MV-4-11 (cell line): ENCODE measurements at places on chromosomes 3 and 15.

DNA sequence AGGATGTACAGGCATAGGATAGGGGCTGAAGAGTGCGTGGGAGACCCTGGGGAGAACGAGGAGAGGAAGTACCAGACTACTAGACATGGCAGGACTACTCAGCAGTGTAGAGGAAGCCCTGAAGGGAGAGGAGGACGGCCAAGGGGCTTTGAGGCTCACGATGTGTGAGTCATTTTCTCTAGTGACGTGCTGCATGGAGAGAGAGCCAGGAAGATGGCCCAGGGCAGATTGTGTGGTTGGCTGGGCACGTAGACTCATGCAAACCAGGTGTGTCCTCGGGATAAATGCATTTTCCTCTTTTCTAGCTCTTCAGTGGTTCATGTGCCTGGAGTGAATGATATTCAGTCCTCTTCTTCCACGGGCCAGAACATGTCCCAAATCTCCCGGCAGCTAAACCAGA is 115.0 kb upstream of the ABHD17C start:
- peak; percentile 59 for DNase-seq

DNA sequence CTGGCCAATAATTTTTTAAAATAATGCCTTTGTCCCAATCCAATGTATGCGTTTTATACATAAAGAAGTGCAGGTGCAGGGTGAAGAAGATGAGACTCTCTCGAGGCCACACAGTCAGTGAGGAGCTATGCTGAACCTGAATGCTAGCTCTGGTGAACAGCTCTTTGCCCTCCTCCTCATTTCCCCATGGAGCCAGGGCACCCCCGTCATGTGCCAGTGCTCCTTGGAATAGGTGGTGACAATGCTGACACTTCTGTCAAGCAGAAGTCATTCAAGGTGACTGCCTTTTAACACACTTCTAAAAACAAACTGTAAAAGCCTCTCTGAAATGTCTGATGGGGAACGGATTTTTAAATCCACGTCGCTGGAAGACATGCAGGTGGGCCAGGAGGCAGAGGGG is 162.4 kb upstream of the WNT5A start:
- DNase-seq, result no peak

- no peak for DNase-seq
These were observed 191.4 kb downstream of the STT3B start for GRCh38 chr3:31724116-31724515.

- no peak for DNase-seq
These were observed 95.7 kb downstream of the NEDD4 start for GRCh38 chr15:55897560-55898336.

DNA sequence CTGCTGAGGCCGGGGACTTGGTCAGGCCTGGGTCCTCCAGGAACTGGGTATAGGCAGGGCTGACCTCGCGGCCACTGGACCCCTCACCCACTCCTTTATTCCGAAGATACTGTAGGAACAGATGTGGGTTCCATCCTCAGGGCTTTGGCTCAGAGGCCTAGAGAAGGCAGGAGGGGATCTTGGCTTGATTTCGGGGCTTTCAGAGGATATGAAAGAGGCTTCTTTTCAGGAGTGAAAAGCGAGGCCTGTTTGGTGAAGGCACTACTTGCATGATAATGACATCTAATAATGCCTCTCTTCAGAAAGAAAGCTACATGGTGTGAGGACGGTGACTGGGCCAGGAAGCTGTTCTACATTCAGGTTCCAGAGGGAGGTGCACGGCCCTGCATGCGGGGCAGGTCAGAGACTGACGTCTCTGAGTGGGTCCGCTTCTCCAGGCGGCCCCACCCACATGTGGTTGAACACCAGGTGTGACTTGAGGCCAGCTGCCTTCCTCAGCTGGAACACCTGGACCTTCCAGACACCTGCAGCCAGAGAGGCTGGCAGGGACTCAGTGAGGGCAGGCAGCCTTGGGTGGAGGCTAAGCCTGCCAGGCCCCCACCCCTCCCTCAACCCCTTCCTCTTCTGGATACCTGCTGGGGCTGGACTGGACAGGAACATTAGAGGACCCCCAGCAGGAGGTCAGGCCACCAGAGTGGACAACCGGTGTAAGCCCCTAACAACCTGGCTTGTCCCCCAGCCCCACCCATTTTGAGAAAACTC is 31.1 kb upstream of the HHATL start:
- DNase-seq, result no peak

DNA sequence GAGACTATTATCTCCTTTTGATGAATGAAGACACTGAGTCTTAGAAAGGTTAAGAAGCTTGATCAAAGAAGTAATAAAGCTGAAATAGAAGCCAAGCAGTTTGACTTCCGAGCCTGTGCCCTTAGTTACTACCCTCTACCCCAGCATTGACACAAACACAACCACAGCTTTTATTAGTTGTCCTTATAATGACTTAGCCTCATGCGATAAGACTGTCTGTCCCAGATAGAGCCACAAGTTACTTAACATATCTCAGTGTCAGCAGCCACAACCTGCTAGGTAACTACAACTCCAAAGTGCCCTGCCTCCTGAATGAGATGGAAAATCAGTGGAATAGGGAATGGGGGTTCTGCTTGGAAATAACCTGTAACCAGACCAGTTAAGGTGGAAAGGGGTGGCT is 781.6 kb upstream of the CFAP20DC start:
- DNase-seq, result no peak

DNA sequence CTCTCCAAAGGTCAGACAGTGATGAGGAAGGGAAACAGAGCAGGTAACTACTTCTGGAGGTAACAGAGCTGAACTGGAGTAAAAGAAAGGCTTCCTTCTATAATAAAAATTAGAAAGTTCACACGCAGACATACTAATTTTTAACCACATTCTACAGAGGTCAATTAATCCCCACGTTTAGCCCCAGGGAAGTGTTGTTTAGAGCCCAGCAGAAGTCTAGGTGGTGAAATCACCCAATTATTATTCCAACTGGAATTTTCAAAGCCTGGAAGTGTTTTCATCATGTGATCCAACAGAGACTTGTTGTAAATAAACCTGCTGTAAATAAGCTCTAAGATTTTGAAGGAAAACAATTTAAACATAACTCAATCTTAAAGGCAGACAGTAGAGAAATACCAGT is 6.8 kb downstream of the ALDH1A2 start:
- no peak for DNase-seq

GRCh38 chr15:52114261-52115055 is 1.9 kb upstream of the BCL2L10 start:
- DNase-seq, result no peak

GRCh38 chr3:165796701-165797100 is 40.5 kb downstream of the BCHE start:
- no peak for DNase-seq

GRCh38 chr15:50485389-50485788 is 61.1 kb downstream of the USP50 start:
- DNase-seq, result no peak

DNA sequence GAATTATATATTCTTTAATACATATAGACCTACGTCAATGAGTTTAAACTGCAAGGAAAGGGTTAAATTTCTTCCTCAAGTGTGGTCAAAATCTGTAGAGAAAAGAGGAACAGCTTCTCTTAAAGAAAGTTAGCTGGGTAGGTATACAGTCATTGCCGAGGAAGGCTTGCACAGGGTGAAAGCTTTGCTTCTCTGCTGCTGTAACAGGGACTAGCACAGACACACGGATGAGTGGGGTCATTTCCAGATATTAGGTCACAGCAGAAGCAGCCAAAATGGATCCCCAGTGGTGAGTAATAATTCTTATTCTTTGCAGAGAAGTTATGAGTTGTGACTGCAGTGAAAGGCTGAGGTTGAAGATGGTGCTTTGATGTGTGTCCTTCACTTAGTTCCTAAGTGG is at the start of gene CD86:
CD86 (plus strand) TSS at position 148 of the 400 bp plus-strand sequence; CDS start at position 276, 128 bp downstream.
- peak; percentile 92 for DNase-seq

- DNase-seq, result peak; percentile 64
These were observed 7.4 kb upstream of the SH3BP5 start for GRCh38 chr3:15339786-15340215.

DNA sequence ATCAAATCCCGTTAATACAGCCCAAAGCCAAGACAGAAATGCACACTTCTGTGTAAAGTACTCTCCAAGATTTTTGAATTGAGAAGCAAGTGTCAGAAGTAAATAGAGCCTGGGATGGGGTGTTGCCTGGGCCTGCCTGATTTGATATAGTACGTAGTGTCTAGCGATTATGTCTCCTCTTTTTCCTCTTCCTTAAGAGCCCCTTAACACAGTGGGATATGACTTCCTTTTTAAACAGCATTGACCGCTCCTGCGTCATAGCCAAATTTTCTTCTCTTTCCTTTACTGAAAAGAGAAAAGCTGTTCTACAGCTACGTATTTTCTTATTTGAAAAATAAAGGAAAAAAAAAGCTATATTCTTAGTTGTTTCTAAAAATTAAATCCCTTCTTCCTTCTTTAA is 97.7 kb downstream of the PLCL2 start:
- no peak for DNase-seq

DNA sequence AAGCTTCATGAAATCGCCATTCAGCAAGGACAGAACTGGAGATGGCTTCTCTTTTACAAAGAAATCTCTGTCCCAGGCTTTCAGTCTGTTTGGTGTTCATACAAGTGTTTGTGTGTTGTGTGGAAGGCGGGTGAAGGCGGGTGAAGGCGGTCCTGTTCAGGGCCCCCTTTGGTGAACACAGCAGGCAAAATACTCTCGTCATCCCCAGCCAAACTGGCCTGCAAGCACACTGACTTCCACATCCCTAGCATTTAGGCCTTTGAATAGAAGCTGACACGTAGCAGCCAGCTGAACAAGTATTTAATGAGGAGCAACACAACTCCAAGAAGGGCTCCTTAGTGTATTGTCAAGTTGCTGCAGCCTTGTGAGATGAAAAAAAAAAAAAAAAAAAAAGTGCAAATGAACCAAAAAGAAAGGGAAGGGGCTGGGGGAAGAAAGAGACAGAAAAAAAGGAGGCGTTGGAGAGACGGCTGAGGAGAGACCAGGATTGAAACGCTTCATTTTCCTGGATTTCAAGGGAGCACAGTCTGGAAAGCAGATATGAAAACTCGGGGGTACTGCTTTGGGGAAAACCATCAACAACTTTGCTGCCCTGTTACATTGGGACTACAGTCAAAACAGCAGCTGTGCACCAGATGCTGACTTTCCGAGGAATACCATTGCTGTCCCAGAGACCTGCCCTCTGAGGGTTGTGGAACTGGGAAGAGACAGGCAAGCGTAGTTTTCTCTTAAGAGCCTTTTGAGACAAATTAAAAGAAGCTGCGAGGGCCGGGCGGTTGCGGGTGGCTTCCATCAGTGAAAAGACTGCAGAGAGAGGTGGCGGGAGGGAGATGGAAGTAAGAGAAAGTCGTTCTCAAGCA is 74.6 kb downstream of the TGFBR2 start:
- no peak for DNase-seq

DNA sequence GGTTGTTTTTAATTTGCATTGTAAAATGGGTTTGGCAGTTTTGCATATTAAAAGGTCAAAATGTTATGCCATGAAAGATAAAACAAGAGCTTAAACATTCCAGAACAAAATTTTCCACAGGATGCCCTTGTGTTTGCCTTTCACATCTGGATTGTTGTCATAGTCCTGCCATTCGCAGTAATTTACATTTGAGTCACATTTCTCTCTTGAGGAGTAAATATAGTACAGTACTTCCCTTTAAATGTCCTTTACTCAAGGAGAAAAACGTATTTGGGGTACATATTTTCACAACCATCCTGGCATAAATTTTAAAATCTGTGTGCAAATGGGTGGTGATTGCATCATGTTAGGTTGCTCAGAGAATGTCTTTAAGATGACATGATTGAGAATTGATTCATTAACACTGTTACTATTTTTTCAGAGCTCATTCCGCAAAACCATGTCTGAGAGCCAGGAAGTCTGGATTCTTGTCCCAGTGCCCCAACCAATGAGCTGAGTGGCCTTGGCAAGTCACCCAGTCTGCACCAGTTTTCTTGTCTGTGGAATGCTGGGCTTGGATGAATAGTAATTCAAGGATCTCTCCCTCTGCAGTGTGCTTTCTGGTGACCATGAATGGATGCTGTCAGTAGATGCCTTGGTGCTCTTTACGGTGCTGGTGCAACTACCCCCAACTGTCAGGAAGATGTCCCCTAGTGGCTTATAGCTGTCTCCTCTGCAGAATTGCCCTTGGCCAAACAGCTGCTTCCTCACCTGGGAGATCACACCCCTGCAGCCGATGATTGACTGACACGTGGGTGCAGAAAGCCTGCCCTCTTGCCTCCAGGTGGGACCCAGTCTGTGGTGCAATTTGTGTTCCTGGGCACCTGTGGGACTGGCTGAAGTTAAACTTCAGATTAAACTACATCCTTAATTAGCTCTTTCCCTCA is 43.0 kb downstream of the ABHD5 start:
- no peak for DNase-seq

GRCh38 chr3:134377896-134378295 is 3.6 kb upstream of the AMOTL2 start:
- no peak for DNase-seq

DNA sequence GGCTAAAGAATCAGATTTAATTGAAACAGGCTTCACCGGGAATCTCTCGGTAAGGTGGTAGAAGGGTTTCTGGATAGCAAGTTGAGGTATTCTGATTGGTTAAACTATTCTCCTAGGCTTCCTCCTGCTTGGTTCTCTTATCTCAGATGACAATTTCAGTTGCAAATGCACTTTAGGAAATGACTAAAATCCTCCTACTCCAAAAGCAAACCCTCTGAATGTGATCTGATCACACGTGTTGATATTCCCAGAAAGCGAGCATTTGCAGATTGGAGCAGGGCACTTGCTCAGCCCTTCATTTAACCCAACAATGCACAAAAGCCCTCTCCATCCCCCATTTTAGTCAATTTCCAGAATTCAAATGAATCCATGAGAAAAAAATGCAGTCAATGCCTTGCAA is 55.6 kb upstream of the ICE2 start:
- DNase-seq, result no peak

- DNase-seq, result no peak
These were observed 61.0 kb downstream of the APBA2 start for GRCh38 chr15:28946803-28947202.

DNA sequence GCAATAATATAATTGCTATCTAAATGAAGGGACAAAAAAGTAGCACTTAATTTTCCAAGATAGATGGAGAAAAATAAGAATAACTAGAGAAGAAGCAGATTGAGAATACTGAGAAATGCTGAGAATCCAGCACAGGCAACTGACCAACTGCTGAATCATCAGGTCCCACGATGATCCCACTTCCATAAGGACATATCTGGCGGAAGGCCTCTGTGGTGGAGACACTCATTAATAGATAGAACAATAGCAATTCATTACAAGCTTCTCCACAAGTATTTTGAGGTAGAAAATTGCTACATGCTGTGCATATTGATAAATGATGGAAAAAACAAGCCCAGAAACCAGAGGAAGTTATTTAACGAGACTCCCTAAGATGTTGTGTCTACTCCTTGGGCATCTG is 105.9 kb downstream of the DUT start:
- no peak for DNase-seq
